ENCODE measurements at places on chromosomes 2 and 18.
A peak's percentile ranks its signal among the peaks of the same experiment; 100 is the strongest.

GRCh38 chr2:73135236-73135635 lies 22.5 kb upstream of the RAB11FIP5 start:
- no peak for DNase-seq

GRCh38 chr18:13247506-13247905 lies 28.9 kb downstream of the LDLRAD4 start:
- DNase-seq, result no peak

DNA sequence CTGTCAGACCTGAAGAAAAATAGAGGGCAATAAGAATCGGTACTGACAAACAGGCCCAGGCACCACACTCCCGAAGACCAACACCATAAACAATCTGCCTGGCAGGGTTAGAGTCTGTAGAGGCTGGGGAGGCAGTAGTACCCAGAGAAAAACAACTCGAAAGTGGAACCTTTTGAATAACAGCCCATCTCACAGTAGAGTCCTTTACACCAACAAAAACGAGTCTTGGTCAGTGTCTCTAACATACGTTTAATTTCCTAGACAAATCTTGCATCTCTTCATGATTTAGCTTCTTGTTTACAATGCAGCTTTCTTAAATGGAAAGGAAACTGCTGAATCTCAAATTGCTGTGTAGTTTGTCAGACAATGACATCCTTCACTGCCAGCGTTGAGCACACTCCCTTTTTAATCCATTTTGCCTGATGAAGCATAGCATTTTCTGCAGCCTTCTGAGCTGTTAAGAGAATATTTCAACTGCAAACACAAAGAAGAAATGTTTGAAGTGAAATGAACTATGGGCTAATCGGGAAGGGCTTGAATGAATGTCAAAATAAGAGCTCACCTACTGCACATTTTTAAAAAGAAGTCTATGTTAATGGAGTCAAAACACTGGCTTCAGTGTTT lies 73.1 kb upstream of the DSG1 start:
- no peak for DNase-seq

GRCh38 chr2:29528891-29529520 lies 392.4 kb downstream of the ALK start:
- no peak for DNase-seq

DNA sequence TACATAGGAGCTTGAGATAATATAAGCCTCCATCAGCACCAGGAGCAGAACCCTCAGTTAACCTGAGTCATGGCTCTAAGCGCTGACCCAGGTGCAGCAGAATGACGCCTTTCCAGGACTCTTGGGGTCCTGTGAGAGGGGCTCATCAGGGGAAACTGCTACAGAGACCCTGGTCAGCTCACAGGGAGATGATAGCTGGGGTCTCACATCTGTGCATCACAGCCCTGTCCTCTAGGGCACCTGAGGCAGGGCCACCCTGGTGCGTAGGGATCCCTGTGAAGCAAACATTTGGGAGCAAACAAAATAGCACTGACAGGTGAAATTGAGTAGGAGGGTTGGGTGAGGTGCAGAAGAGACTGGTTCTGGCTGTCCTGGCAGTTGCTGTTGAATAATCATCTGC lies 219.2 kb downstream of the SH3RF3 start:
- DNase-seq, result no peak

DNA sequence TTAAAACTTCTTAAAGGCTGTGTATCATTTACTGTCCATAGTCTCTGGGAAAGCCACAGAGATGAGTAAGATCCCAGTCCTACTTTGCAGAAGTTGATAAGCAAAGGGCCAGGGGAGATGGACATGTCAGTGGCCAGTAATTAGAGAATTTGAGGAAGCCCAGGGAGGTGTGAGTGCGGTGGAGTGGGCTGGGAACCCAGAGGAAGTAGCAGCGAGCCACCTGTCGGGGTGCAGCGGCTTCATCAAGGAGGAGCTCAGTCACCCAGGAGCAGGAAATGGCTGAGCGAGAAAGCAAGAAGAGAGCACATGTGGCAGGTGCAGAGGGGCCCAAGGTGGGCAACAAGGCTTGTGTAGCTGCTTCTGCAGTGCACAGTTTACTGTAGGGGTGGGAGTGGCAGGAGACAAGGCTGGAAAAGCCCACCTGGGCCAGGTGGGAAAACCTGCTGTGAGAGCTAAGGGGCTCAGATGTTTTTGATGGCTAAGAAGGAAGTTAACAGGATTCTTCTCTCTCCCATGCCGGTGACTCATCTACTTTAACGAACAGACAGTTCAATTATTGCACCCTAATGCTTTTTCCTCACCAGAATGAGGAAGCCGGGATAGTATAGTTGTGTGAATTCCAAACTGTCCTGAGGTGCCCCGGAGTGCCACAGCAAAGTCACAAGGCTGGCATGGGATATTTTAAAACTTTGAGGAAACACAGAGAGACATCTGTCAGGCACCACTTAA lies 34.8 kb upstream of the MGAT5 start:
- peak; percentile 62 for DNase-seq

DNA sequence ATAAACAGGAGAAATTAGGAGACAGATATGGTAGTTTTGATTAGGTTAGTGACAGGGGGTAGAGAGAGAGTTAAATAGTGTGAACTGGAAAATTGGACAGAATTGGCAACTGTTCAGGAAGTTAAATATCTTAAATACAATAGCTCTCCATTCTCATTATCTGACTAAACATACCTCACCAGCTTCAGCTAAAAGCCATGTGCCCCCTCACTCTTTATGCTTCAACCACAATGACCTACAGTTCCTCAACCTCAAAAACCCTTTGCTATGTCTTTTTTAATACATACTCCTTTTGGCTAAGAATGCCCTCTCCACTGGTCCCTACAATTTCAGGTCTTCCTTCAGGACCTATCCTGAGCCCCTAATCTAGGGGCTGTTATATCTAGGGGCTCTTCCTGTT lies 740.2 kb upstream of the ZEB2 start:
- no peak for DNase-seq

DNA sequence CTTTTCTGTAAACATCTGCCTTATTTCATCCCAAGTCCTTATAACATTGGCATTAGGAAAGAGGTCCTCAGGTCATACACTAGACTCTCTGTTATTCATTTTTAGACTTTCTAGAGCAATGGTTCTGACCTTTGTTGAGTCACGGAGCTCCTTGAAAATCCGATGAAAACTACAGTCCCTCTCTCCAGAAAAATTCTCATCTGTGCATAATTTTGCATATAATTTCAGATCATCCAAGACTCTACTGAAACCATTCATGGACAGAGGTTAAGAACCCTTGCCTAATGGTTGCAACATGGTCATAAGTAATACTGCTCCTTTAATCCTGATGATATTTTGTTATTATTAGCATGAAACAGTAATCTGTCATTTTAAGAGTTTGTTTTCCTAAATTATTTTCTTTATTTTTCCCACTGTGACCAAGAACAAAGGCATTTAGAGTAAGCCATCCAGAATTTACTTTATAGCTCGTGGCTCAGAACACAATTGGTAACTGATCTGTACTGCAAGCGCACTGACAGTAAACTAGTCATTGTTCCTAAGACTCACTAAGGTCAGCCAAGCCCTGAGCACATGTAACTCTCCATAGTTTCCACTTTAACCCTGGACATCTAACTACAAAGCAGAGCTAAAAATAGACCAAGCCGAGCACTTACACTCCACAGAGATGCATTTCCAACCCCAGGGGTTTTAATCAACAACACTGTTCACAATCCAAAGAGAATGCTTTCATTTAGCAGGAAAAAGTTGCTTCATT lies 8.4 kb downstream of the MYOM1 start:
- DNase-seq, result no peak

DNA sequence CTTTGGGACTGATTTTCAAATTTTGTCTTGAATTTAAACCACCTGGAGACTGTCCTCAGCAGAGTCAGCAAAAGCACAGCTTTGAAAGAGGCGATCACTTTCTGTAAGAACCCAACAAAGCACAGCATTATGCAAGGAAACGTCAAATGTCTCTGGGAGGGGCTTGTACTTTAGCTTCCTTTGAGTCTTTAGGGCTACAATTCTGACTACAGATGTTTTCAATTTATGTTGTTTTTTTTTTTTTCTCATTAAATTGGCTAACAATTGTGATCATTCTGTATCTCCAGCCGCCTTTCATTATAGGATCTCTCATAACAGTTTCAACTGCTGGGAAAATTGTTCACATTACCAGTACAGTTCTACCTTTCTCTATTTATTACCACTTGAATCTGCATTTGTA lies 48.3 kb downstream of the COL3A1 start:
- no peak for DNase-seq

DNA sequence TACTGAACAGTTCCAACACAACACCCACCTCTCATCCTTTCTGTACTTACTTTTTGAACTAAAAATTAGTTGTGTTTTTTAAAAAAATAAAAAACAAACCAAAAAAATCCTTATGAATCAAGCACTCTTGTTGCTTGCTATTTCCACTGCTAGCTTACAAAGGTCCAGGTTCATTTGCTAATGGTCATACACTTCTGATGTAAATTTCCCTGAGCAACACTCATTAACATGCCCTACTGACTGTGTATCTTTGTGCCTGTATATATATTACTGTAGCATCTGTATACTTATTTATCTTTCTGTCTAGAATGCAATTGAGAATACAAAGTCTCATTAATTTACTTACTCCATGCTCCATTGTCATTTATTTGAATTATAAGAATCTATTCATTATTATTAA lies 30.3 kb upstream of the IKZF2 start:
- no peak for DNase-seq

GRCh38 chr18:31097666-31098065 lies 4.6 kb downstream of the DSC2 start:
- DNase-seq, result no peak

DNA sequence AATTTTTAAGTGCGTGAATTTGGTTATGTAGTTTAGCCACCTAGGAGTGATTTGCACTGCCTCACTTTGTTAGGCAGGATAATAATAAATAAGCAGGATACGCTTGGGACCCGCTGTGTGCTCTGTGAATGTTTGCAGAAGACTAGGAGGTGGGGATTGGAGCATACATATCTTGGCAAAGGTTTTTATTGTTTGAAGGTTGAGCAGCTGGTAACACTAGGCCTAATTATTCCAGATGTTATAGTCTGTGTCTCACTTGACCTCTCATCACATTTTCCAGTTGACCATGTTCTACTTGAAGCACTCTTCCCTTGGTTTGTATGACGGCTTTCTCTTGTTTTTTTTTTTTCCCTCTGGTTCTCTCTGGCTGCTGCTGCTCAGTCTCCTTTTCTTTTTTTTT lies 42.7 kb downstream of the FHOD3 start:
- no peak for DNase-seq

DNA sequence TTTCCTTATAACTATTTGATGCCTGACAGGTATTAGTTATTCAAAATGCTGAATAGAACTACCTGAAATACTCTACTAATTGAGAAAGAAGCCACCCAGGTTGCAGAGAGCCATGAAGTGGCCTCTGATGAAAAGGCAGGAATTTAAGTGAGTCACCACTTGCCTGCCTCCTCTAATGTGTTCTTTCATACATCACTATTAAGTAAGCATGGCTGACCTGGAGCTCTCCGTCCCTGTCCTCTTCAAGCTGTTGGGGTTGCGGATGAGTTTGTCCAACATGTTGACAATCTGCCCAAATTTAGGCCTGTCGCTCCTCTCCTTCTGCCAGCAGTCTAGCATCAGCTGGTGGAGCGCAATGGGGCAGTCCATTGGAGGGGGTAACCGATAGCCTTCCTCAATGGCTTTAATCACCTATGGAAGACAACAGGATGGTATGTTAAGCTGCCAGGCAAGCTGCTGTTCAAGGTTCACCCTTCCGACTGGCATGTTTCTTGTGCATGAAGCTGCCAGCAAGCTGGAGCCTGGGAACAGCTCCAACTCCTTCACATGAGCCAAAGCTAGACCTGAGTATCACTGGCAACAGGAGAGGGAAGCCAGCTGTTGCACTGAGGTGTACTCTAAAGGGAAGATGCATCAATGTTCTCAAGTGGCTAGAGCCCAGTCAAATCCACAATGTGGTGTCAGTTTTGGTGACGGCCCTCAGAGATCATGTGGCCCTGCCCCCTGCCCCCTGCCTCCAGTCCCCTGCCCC lies 142.2 kb downstream of the EPHA4 start:
- DNase-seq, result no peak

DNA sequence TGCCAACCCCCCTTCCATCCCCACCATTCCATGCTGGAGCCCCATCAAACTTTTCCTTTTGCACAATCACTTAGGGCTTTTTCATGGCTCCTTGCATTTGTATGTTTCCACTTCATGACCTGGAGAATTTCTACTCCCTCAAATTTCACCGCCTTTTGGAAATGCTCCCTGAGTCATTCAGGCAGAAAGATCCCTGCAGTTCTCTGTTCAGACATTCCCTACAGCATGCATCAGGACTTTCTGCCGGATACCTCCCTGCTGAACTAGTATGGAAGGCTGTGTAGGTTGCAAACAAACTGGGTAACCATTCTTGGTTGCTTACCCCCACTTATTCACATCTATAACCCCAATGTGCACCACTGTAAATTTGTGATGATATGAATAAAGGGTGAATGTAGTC lies 389.6 kb upstream of the CELF4 start:
- DNase-seq, result no peak

DNA sequence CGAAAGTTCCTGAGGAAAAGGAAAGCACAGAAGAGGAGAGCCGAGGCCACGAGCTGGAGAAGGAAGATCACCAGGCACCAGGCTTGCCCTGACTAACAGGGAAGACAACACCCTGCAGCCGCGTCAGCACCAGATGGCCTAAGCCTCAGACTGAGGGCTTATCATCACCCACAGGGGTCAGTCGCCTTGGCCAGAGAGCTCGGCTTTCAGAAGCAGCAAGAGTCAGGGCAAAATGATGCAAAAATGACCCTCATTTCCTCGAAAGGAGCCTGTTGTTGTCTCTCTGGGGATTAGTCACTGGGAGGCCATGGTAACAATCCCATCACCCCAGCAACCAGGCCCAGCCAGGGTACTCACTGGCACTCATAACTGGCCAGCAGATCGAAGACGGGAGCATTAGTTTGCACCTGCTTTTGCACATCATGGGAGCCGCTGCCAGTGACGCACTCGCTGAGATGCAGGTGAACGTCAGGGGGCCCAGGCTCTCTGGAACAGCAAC lies 42.7 kb upstream of the ZFP36L2 start:
- DNase-seq, result no peak

GRCh38 chr18:49815927-49816326 lies 2.6 kb upstream of the ACAA2 start:
- no peak for DNase-seq

GRCh38 chr2:190683802-190684201 lies 34.9 kb downstream of the NAB1 start:
- DNase-seq, result no peak

GRCh38 chr2:119339562-119339923 lies 27.1 kb downstream of the C2orf76 start:
- no peak for DNase-seq

DNA sequence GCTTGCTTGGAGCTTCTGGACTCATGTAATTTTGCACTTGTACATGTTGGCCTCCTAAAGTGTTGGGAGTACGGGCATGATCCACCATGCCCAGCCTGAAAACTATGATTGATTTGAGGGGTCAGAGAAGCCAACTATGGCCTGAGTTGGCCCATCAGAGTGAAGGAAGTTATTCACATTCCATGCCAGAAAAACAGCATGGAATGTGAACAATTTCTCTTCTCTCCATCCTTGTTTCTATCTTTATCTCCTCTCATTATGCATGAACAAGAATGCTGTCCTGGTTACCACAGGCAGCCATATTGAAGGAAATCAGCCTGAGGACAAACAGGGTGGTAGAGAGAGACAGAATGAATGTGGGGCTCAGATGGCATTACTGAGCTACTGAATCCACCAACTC lies 3.5 kb upstream of the CD226 start:
- DNase-seq, result no peak

GRCh38 chr2:84888401-84889276 lies 7.8 kb upstream of the TRABD2A start:
- DNase-seq, result peak; percentile 83

GRCh38 chr18:8778386-8778785 lies 73.0 kb downstream of the MTCL1 start:
- no peak for DNase-seq

- no peak for DNase-seq
Measured at GRCh38 chr2:199997296-199997695, 41.9 kb downstream of the MAIP1 start.

All from GM12865 (cell line).